T-helper 2 cell treated with Interferon-gamma antibody and Interleukin-4, amounts not matched to agents 5 μg/mL and 100 μg/mL, for 36 hours (primary cell): ENCODE measurements at places on chromosomes 1 and 21.
A peak's percentile ranks its signal among the peaks of the same experiment; 100 is the strongest.

DNA sequence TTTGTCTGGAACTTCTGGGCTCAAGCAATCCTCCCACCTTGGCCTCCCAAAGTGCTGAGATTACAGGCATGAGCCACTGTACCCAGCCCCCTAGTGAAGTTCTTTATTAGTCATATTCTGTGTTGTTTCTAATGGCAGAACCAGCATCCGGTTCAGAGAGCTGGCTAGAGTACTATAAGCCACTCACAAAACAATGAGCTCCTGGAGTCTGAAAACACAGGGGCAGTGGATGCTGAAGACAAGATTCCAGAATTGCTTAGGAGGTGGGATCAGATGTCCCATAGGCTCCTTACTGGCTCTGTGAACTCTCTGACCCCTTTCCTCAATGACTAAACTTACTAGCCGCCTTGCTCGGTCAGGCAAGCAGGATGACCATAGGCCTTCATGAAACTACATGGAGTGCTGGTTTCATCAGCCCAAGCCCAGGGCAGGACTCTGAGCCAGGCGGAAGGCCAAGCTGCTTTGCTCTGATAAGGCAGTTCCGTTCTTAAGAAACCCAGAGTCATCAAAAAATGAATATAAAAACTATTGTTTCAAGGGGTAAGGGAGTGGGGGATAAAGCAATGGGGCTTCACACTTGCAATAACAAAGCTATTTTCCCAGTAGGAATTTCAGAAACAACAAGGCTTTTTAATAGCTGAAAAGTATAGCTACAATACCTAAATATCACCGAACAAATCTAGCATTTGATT, 8.1 kb downstream of the MTHFR start:
- no peak overlapping the region for H3K27ac ChIP-seq
- peaks cover 7% of the 10 kb centered on the region for H3K4me1 ChIP-seq
- DNase-seq: no peak
- no peak overlapping the region for H3K4me3 ChIP-seq
- H3K27me3 ChIP-seq: no peaks in the 10 kb centered on the region

DNA sequence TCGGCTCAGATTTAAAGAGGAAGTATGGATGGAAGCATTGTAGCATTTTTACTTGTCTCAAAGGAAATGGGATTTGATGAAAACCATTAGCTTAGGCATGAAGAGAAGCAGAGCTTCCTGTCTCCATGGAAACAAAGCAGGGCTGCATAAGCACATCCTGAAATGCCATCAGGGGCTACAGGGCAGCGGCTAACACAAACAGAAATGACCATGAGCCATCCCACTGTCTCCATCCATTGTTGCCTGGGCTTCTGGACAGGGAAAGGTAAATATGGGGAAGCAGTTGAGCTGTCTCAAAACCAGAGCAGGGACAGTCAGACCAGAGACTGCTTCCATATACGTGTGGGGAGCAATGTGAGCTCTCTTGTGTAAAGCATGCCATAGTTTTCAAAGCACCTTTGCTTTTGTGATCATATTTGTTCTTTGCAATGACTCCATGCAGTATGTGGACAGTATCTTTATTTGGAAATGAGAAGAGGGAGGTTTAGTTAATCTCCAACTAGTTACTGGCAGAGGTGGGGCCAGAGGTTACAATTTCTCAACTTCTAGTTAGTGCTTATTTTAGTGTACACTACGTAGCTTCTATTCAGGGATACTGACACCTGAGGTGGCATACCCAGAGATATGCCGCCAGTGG, 176.1 kb downstream of the CACNA1E start:
- DNase-seq: no peak
- no peak overlapping the region for H3K4me3 ChIP-seq
- H3K4me1 ChIP-seq: no peaks in the 10 kb centered on the region
- H3K27me3 ChIP-seq: peaks cover 9% of the 10 kb centered on the region
- H3K27ac ChIP-seq: no peak overlapping the region

- H3K4me1 ChIP-seq: no peaks in the 10 kb centered on the region
- no peak overlapping the region for H3K27ac ChIP-seq
These were observed 108.9 kb downstream of the OMA1 start for GRCh38 chr1:58437623-58438022.

GRCh38 chr21:32958288-32959002, 67.3 kb upstream of the OLIG2 start:
- H3K27me3 ChIP-seq: peaks cover 68% of the 10 kb centered on the region
- no peaks in the 10 kb centered on the region for H3K36me3 ChIP-seq
- H3K27ac ChIP-seq: no peak overlapping the region
- DNase-seq: no peak
- H3K4me3 ChIP-seq: no peak overlapping the region

GRCh38 chr1:208603721-208604120, 359.5 kb upstream of the PLXNA2 start:
- no peak overlapping the region for H3K27ac ChIP-seq
- peaks cover 7% of the 10 kb centered on the region for H3K4me1 ChIP-seq
- H3K4me3 ChIP-seq: no peak overlapping the region
- no peaks in the 10 kb centered on the region for H3K36me3 ChIP-seq
- no peak for DNase-seq

GRCh38 chr1:33428661-33429060, 2.2 kb downstream of the PHC2 start:
- DNase-seq: no peak
- peaks cover 34% of the 10 kb centered on the region for H3K27me3 ChIP-seq
- no peak overlapping the region for H3K4me3 ChIP-seq

GRCh38 chr1:87763483-87763882, 434.8 kb downstream of the LMO4 start:
- H3K4me3 ChIP-seq: no peak overlapping the region
- no peak overlapping the region for H3K27ac ChIP-seq
- H3K36me3 ChIP-seq: no peaks in the 10 kb centered on the region

DNA sequence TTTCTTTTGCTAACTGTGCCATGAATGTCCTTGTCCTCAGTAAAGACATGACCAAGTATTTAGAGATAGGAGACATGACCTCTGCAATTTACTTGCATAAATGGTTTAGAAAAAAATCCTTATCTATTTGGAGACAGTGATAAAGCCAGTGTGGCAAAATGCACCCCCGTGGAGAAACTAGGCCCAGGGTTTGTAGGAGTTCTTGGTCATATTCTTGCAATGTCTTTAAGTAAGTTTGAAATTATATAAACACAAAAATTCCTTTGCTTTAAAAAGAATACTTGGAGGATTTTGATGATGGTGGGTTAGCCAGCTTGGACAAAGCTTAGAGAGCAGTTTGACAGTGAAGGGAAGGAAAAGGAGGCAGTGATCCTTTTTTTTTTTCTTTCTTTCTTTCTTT, 101.9 kb upstream of the SLC45A1 start:
- H3K4me1 ChIP-seq: peaks cover 32% of the 10 kb centered on the region
- peaks cover 30% of the 10 kb centered on the region for H3K27me3 ChIP-seq
- H3K27ac ChIP-seq: no peak overlapping the region
- peak overlapping the region; percentile 41 for H3K4me3 ChIP-seq
- no peak for DNase-seq

GRCh38 chr1:189774721-189775287, 702.9 kb downstream of the BRINP3 start:
- no peaks in the 10 kb centered on the region for H3K27me3 ChIP-seq
- no peaks in the 10 kb centered on the region for H3K36me3 ChIP-seq
- no peaks in the 10 kb centered on the region for H3K4me1 ChIP-seq
- no peak for DNase-seq
- no peak overlapping the region for H3K27ac ChIP-seq

- no peak overlapping the region for H3K27ac ChIP-seq
- no peaks in the 10 kb centered on the region for H3K36me3 ChIP-seq
- H3K4me3 ChIP-seq: no peak overlapping the region
- no peaks in the 10 kb centered on the region for H3K27me3 ChIP-seq
- peaks cover 16% of the 10 kb centered on the region for H3K4me1 ChIP-seq
- DNase-seq: no peak
These were observed 3.7 kb downstream of the CCDC24 start for GRCh38 chr1:43994794-43995790.

DNA sequence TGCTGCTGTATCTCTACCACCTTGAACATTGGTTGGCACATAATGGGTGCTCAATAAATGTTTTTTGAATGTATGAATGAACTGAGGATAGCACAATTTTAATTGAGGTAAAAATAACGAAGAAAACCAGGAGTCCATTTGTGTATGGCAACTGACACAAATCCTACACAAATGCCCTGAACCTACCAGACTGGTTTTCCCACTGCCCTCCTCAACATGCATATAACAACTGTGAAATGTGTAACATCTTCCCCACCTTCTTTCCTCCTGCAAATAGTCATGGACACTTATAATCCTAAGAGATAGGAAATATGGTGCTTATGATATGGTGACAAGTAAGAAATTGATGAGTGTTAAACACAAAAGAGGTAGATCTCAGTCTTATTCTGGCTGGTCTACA, 9.9 kb upstream of the LMO4 start:
- peaks cover 27% of the 10 kb centered on the region for H3K27me3 ChIP-seq
- peaks cover 10% of the 10 kb centered on the region for H3K4me1 ChIP-seq
- H3K4me3 ChIP-seq: no peak overlapping the region
- no peaks in the 10 kb centered on the region for H3K36me3 ChIP-seq
- H3K27ac ChIP-seq: no peak overlapping the region

DNA sequence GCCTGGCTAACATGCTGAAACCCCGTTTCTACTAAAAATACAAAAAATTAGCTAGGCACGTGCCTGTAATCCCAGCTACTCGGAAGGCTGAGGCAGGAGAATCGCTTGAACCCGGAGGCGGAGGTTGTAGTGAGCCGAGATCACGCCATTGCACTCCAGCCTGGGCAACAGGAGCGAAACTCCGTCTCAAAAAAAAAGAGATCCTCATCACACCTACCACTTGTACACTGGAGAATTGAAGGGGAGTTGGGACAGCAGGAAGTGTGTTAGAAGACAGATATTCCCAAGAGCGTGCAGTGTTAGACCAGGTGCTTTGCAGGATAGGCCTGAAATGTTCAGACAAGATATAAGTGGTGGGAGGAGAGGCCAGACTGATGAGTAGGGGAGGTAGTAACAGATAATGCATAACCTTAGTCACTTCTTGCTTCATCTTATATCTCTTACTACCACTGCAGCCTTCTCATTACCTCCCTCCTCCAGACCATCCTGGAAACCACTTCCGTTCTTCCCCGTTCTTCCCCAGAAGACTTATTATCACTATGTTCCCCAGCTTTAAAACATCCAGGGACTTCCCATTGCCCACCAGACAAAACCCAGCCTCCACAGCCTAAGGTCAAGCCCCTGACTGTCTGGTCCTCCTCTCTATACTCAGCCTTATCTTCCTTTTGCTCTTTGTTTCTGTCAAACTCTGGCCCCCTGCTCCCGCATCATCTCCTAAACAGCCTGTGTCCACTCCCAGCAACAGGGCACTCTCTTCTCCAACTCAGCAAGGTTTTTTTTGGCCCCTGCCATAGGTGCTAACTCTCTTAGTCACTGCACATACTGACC, 21.3 kb downstream of the FAM20B start:
- H3K4me3 ChIP-seq: no peak overlapping the region
- no peaks in the 10 kb centered on the region for H3K27me3 ChIP-seq
- no peak for DNase-seq
- H3K4me1 ChIP-seq: peaks cover 2% of the 10 kb centered on the region

DNA sequence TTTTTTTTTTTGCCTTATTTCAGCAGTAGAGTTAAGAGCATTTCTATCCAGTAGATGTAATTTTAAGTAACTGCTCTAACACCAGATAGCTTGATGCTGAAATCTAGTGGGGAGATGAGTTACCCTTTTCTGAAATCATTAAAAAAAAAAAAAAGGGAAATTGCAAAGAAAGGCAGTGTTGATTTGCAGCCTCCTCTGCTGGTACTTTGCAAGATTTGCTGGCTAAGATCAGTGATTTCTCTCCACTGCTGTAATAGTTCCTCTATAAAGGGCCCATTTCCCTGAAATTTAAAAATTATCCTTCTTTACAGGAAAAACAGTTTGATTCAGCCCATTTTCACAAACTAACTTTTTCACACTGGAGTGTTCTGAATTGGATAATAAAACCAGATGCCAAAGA, 120.6 kb downstream of the PTBP2 start:
- H3K27me3 ChIP-seq: no peaks in the 10 kb centered on the region
- no peaks in the 10 kb centered on the region for H3K36me3 ChIP-seq
- H3K27ac ChIP-seq: no peak overlapping the region
- no peak for DNase-seq

GRCh38 chr21:27122686-27123085, 155.8 kb upstream of the ADAMTS5 start:
- H3K4me1 ChIP-seq: no peaks in the 10 kb centered on the region
- H3K27ac ChIP-seq: no peak overlapping the region
- no peaks in the 10 kb centered on the region for H3K27me3 ChIP-seq
- H3K4me3 ChIP-seq: no peak overlapping the region
- DNase-seq: no peak

DNA sequence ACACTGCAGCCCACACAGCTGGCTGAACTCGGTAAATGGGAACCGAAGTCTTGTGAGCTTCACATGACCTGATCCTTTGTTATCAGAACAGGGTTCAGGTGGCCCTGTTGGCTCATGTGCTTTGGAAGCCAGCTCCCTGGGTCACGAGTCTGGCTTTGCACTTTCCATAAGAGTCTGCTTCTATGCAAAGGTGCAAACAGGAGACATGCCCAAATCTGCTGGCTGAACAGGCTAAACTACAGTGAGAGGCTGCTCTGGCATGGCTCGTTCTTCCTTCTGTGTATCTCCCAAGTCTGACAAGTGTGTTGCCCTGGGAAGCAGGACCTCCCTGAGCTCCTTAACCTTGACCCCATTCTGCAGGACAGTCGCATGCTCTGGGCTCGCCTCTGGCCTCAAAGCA, 549.6 kb downstream of the KIF26B start:
- no peaks in the 10 kb centered on the region for H3K4me1 ChIP-seq
- H3K36me3 ChIP-seq: no peaks in the 10 kb centered on the region
- no peak overlapping the region for H3K27ac ChIP-seq
- DNase-seq: no peak
- H3K4me3 ChIP-seq: no peak overlapping the region

- peaks cover 2% of the 10 kb centered on the region for H3K27me3 ChIP-seq
- no peaks in the 10 kb centered on the region for H3K4me1 ChIP-seq
These were observed 27.9 kb downstream of the RGS5 start for GRCh38 chr1:163174524-163175437.

DNA sequence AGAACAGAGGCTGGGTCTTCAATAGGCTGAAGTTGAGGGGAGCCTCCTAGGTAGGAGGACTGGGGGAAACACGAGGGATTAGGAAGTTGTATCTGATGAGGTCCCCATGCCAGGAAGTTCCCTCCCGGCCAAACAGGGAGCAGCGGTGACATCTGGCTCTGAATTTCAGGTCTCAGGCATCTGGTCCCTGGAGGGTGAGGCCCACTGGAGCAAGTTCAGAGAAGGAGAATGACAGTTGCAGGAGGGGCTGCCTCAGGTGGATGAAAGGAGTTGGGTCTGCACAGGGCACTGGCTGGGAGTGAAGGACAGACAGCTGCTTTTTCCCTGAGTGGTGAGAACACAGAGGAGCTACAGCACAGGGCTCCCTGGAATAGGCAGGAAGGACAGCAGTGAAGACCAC, 9.1 kb downstream of the TMEM9 start:
- no peak overlapping the region for H3K27ac ChIP-seq
- H3K4me3 ChIP-seq: no peak overlapping the region
- DNase-seq: no peak
- H3K4me1 ChIP-seq: no peaks in the 10 kb centered on the region

- H3K4me3 ChIP-seq: peak overlapping the region; percentile 84
- H3K4me1 ChIP-seq: peaks cover 60% of the 10 kb centered on the region
- peaks cover 35% of the 10 kb centered on the region for H3K27me3 ChIP-seq
- H3K27ac ChIP-seq: peak overlapping the region; percentile 77
- no peak for DNase-seq
These were observed 16.3 kb downstream of the IER5 start for GRCh38 chr1:181104790-181105133.

GRCh38 chr1:85087659-85088407, 39.5 kb upstream of the MCOLN3 start:
- peaks cover 10% of the 10 kb centered on the region for H3K4me1 ChIP-seq
- DNase-seq: no peak
- H3K36me3 ChIP-seq: peaks cover 3% of the 10 kb centered on the region
- H3K4me3 ChIP-seq: no peak overlapping the region
- no peak overlapping the region for H3K27ac ChIP-seq
- H3K27me3 ChIP-seq: peaks cover 17% of the 10 kb centered on the region
